K562 (cell line): ENCODE measurements at places on chromosomes 11 and 22.
A peak's percentile ranks its signal among the peaks of the same experiment; 100 is the strongest.

- no peak for DNase-seq
Observed at GRCh38 chr22:32583921-32584335, 109.3 kb downstream of the FBXO7 start.

- no peak for DNase-seq
Observed at GRCh38 chr22:24526191-24526590, 28.7 kb downstream of the GUCD1 start.

GRCh38 chr22:17944256-17944655, 80.1 kb downstream of the MICAL3 start:
- DNase-seq, result no peak

- DNase-seq, result no peak
Observed at GRCh38 chr22:47207846-47208554, 445.6 kb downstream of the TBC1D22A start.

GRCh38 chr22:32476281-32477195, 1.9 kb downstream of the FBXO7 start:
- no peak for DNase-seq

DNA sequence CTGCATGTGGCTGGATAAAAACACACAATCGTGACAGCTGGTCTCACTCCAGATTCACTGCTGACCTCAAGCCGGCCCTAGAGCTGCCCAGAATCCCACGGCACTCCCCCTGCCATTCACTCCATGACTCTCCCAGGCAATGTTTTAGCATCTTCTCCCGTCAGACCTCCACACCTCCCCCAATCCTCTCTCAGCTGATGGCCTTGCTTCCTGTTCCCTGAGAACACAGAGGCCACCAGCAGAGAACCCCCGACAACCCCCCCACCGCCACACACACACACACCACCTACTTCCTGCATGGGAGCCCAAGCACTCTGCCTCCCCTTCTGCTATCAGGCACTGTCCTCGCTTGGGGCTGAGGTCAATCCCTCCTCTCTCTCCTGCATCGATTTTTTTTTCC, 9.3 kb downstream of the TNKS1BP1 start:
- peak; percentile 52 for DNase-seq
